Stimulated activated naive CD8-positive, alpha-beta T cell treated with anti-CD3 and anti-CD28 coated beads, Interleukin-15, Interleukin-2, amounts not matched to agents 100 U/mL and 50 U/mL, for 24 hours (primary cell): ENCODE measurements at places on chromosomes 3 and 15.

GRCh38 chr3:42500909-42501308 is 1.5 kb upstream of the VIPR1 start:
- DNase-seq, result no peak

- DNase-seq, result no peak
Observed at GRCh38 chr3:134603956-134604355, 46.9 kb downstream of the KY start.

DNA sequence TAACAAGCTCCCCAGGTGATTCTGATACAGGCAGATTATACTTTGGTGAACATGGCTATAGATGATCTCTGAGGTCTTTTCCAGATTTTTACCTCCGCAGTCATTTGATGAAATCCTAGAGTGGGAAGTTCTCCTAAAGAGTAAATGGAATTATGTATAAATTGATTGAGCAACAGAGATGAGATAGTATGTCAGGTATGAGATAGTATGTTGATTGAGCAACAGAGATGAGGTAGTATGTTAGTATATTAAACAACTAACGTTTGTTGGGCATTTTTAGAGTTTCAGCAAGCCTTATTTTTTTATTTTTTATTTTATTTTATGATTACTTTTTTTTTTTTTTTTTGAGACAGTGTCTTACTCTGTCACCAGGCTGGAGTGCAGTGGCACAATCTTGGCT is 265.0 kb upstream of the SOX2 start:
- no peak for DNase-seq

- no peak for DNase-seq
Observed at GRCh38 chr3:69239063-69239462, 116.7 kb upstream of the LMOD3 start.

DNA sequence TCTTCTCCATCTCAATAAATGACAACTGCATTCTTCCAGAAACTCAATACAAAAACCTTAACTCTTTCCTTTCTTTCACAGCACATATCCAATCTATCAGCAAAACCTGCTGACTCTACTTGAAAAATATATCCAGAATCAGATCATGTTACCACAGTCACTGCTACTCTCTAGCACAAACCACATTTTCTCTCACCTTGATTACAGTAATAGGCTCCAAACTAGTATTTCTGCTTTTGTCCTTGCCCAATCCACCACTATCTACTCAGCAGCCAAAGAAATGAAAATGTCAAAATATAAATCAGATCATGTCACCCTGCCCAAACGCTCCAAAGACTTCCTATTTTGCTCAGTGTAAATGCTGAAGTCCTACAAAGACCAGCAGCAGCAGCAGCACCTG is 15.2 kb downstream of the TMCC1 start:
- no peak for DNase-seq

GRCh38 chr3:3443482-3443881 is 264.0 kb upstream of the CRBN start:
- DNase-seq, result no peak

- DNase-seq, result no peak
Observed at GRCh38 chr3:279325-279724, 82.8 kb downstream of the CHL1 start.

GRCh38 chr3:55565521-55565920 is 78.4 kb upstream of the WNT5A start:
- no peak for DNase-seq

DNA sequence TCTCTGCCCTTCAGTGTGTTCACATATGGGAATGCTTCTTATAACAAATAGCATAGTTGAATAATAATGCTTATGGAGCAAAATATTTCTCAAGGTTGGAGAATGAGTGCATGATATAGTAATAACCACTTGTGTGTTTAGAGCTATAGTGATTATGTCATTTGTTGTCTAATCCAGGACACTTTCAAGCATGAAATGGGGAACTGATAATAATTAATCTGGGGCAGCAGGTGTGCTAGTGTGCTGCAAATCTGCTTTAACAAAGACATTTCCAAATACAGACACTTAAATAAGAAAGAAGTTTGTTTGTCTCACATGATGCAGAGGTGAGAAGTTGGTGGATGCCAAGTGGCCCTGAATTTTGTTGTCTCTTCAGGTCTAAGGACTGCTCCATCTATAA is 579.3 kb upstream of the GRM7 start:
- DNase-seq, result no peak

DNA sequence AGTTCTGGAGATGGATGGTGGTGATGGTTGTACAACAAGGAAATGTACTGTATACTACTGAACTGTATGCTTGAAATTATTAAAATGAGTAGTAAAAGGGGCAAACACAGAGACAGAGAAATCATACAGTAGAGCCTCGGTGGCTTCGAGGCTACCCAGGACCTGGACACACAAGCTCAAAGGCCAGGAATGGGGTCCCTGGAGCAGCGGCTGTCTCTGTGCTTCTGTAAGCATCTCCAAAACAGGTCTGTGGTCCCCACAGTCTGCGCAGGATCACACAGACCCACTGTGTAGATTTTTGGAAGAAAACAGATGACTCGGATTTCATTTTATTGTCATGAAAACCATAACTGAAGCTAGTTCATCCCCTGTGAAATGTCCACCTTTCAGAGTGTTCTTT is 39.7 kb downstream of the PGPEP1L start:
- no peak for DNase-seq

DNA sequence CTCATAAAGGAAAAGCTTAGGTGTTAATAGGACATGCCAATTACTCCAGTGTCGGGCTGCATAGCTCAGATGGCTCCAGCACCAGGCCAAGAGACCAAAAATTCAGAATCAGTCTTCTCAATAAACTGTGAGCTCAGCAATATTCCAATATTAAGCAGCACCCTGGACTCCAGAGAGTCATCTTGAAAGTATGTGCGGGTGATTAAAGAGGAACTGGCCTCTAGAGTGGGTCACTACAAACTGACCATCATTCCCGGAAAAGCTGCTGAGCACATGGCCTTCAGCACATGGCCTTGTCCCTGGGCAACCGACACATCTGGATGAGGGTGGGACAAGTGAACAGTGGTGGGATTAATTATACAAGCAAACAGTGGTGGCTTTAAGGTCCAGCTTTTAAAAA is 59.0 kb downstream of the MAGI1 start:
- DNase-seq, result no peak
